ENCODE measurements at places on chromosomes 1 and 21.

- DNase-seq: no peak
Measured at GRCh38 chr1:227043755-227044154, 103.7 kb downstream of the COQ8A start.

- DNase-seq: no peak
Measured at GRCh38 chr1:26378088-26378878, 5.7 kb upstream of the ZNF683 start.

DNA sequence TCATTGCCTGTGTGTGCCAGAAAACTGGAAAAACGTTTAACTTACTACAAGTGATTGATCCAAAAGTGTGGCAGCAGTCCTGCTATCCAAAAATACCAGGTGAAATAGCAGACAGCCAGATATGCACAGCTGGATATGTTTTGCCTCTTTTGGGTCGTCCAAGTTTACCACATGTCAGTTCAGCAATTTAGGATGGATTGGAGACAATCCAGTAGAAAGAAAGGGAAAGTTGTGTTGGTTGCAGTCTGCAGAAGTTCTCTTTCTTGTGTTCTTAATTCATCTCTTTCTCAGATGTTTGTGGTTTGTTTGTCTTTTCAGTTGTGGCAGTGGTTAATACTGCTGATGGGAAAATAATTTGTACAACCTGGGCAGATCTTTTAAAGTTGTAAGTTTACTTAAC lies 645.0 kb downstream of the PTPRC start:
- no peak for DNase-seq

DNA sequence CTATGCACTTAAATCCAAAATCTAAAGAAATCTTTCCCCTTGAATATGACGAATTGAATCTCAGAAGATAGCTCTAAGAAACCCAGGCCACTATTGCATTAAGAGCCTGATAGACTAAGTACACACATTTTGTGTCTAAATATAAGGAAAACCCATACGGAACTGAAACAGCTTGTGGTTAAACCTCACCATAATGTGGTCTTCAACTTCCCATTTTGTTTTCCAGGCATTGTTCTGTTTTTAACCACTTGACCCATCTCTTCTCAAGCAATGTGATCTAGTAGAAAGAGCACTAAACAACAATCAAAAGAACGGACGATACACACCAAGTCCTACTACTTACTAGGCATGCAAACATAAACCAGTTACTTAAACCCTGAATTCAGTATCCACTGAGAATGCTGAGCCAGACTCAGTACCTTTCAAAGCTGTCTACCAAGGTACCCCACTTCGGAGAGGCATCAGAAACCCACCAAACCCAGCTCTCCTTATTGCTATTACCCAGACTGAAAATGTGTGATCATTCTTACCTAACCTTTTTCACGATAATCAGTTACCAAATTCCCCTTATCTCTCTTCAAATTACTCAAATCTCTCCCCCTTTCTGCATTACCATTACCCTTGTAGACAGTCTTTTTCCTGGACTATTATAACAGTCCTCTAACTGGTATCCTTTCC lies 12.8 kb downstream of the OTUD7B start:
- no peak for DNase-seq

DNA sequence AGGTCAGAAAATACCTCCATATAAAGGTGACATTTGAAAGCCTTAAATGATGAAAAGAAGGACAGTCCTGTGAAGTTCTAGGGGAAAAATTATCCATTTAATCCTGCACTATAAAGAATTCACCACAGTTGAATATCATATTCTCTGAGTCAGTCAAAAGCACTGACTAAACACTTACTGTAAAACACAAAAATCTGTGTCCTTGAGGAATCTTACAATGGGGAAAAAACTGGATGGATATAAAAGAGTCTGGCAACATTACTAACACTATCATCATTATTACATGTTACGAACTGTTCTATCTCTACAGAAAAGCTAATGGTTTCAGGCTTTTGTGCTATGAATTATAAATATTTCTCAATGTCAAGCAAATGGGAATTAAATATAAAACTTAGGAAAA lies 42.4 kb upstream of the HP1BP3 start:
- DNase-seq: no peak

GRCh38 chr21:45745256-45745655 lies 101.7 kb downstream of the PCBP3 start:
- no peak for DNase-seq

DNA sequence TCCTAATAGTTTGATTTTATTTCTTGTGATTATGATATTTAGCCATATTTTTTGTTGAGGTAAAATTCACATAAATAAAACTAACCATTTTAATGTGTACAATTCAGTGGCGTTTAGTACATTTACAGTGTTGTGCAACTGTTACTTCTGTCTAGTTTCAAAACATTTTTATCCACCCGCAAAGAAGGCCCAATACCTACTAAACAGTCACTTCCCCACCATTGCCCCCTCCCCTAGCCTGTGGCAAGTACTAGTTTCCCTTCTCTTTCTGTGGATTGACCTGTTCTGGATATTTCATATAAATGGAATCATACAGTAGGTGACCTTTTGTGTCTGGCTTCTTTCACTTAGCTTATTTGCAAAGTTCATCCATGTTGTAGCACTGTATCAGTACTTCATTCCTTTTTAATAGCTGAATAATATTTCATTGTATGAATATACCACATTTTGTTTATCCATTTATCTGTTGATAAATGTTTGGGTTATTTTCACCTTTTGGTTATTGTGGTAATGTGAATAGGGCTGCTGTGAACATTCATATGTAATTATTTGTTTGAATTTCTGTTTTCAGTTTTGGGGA lies 4.1 kb downstream of the FLVCR1 start:
- no peak for DNase-seq

DNA sequence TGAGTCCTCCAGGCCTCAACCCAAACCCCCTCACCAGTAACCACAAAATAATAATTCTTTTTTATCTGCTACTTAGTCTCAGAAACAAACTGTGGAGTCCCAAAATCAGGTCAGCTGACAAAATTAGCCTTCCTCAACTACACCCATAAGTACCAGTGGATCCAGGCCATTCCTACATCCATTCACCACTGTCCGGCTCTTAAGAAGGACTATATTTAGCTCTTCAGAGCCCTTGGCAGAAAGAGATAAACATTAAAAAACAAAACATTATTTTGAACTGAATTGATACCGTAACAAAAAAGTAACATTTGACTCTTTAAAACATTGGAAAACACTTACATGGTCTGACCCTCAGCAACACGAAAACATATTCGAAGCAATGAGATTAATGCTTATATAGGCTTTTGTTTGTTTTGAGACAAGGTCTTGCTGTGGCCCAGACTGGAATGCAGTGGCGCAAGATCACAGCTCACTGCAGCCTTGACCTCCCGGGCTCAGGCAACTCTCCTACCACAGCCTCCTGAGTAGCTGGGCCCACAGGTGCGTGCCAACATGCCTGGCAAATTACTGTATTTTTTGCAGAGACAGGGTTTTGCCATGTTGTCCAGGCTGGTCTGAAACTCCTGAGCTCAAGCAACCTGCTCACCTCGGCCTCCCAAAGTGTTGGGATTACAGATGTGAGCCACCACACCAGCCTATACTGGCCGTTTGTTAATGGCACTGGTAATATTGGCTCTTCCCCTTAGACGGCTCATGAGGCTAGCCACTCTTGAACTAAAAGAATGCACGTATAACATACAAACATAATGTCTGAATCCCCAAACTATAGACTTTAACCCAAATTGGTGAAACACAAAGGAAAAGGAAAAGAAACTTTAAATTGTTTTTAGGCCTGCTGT lies 330.7 kb downstream of the SMYD3 start:
- DNase-seq: no peak

- no peak for DNase-seq
Measured at GRCh38 chr1:26102119-26102518, 9.5 kb upstream of the PDIK1L start.

- DNase-seq: peak; percentile 65
Measured at GRCh38 chr1:8423692-8424538, 106.0 kb downstream of the SLC45A1 start.

DNA sequence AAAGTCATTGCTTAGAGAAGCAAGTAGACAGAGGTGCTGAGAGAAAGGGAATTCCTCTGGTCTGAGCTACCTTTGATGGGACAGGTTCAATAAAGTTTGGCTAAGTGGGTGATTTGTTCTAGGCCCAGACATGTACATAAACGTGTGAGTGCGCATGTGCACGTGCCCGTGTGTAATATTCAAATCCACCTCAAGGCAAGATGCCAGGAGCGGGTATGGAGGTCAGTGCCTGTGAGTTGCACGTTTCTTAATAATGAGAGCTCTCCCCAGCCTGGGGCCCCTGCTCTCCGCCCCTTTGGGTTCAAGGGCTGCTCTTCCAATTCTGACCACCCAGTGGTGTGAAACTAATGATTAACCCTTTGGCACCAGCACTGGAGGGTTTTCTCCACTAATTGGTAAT lies 53.8 kb upstream of the LMO4 start:
- DNase-seq: no peak

GRCh38 chr1:239912471-239912870 lies 179.2 kb upstream of the FMN2 start:
- DNase-seq: no peak

GRCh38 chr1:98550076-98550475 lies 111.4 kb upstream of the SNX7 start:
- no peak for DNase-seq

DNA sequence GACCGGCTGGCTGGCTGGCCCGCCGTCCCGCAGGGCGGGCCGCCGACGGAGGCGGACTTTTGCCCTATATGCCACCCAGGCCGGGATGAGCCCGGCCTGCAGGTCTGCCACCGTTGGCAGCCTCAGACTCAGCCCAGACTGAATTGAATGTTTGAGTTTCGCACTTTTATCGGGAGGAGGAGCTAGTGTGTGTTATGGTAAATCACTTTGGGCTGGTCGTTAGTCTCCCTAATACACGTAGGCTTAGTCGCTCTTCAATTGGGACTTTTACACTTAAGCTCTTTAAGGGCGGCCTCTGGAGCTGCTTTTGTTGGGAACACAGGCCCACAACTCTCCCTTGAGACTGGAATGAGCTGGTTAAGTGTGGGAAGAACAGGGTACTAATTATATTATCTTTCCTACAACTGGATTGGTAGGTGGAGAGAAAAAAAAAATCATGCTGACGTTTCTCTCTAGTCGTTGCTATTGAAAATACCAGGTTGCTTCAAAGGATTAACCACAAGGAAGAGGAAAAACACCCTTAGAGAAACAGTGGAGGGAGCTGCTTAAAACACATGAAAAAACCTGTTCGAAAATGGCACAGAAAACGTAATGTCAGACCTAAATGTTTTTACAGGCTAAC lies 1.4 kb upstream of the IRF2BP2 start:
- DNase-seq: no peak

DNA sequence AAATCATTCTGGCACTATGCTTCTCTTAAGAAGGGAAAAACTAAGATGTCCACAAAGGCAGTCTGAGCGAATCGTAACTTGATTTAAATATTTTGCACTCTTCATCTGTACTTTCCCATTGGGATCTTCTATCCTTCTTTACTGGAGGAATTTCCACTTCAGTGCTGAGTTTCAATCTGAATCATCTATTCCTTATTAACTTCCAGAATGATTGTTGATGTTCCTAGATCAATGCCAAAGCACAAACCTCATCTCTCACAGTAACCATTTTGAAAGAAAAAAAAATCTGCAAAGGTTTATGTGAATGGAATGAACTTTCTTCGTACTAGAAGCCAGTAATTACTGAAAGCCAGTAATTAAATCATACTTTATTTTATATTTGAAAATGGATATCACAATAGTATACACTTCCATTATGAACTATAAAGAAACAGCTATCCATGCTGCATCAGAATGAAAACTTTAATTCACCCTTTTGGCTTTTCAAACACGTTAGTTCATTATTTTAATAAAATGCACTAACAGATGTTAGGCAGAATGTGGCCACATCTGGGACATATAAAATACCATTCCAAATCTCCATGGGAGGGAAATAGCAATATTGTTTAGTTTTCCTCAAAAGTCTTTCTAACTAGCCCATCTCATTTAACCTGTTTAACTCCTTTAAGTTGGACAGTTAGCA lies 5.5 kb upstream of the RNF2 start:
- no peak for DNase-seq

DNA sequence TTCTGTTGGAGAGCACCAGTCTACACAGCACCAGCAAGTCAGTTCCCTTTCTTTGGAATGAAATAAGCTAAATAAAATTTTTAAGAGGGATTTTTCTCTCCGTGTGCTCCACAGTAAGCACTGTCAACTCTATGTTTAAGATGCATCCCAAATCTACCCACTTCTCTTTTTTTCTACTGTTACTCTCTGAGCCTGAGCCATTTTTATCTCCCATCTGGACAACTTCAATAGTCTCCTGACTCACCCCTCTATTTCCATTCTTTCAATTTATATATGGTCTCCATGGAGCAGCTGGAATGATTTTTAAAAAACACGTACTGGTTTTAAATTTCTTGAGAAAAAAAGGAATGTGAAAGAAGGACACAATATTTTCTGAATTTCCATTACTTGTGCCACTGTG lies 24.7 kb upstream of the CCT8 start:
- no peak for DNase-seq

DNA sequence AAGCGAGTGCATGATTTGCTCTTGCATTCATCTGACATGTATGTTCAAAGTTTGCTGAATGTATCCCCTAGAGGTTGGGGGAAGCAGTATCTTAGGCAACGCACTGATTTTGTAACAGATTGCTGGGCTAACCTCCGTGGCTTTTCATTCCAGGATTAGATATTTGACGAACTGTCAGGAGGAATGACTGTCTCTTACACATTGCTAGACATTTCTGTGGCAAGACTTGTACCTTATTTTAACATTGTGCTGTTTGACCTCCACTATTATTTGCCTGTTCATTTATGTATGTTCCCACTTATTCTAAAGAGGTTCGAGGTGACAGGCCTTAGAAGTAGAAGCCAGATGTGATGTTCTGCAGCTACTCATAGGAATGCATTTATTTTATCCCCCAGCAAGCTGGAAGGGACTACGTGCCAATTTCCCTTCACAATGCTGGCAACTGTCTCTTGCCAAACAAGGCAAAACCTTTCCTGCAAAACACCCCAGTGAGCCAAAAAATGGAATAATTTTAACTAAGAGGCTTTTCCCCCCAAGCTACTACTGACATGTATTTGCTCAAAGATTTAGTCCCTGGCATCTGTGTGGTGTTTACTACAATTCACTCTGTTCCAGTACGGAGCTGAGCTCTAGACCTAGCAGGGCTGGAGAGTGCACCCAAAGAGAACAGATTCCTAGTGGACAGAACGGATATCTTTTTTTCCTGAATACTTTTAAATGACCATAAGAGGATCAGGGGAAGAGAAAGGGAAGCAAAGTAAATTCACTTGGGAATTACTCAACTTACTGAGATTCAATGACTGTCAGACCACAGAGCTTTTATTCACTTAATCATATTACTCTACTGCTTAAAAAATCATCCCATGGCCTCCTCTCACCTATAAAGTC lies 646.2 kb downstream of the SMYD3 start:
- DNase-seq: no peak

- no peak for DNase-seq
Measured at GRCh38 chr1:24118410-24119242, 6.7 kb upstream of the MYOM3 start.

DNA sequence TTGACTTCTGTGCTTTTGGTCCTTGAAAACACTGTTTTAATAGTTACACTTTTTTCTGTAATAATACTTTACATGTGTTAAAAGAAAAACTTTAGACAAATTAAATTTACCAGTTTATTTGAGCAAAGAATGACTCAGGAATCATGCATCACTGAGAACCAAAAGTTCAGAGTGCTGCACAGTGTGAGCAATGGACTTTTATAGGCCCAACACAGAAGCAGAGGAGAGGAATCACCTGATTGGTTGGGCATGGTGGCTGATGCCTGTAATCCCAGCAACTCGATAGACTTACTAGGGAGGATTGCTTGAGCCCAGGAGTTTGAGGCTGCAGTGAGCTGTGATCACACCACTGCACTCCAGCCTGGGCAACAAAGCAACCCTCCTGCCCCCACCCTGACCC lies 29.3 kb downstream of the ZNF648 start:
- no peak for DNase-seq

GRCh38 chr1:202706851-202707250 lies 3.4 kb downstream of the SYT2 start:
- DNase-seq: no peak

Measured in ovary (tissue), 10 donors.